ENCODE measurements at places on chromosomes 1 and 21.

GRCh38 chr21:43783098-43783700, 6.2 kb upstream of the RRP1 start:
- DNase-seq, result no peak

- DNase-seq, result no peak
These were observed 9.1 kb downstream of the CDKN2C start for GRCh38 chr1:50978852-50979781.

GRCh38 chr1:226095286-226095685, 32.8 kb downstream of the H3-3A start:
- no peak for DNase-seq

GRCh38 chr1:169124459-169124858, 18.0 kb downstream of the ATP1B1 start:
- DNase-seq, result no peak

DNA sequence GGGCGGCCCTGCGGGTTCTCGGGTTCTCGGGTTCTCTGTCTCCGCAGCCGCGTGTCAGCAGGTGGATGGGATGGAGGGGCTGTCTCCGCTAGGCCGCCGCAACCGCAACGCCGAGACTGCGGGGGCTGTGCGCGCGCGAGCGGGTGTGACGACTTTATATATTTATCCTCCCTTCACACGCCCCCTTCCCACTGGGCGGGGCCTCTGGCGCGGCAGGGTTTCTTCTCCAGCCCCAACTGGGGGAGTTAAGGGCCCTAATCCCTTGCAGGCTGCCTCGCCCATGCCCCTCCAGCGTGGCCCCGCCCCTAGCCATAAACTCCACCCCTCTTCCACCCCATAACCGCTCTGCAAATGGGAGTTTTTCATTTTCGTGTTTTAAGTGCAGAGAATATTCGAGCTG, 3.4 kb downstream of the IGSF21 start:
- DNase-seq, result no peak

GRCh38 chr1:27257155-27257554, 22.7 kb downstream of the WDTC1 start:
- DNase-seq, result no peak

DNA sequence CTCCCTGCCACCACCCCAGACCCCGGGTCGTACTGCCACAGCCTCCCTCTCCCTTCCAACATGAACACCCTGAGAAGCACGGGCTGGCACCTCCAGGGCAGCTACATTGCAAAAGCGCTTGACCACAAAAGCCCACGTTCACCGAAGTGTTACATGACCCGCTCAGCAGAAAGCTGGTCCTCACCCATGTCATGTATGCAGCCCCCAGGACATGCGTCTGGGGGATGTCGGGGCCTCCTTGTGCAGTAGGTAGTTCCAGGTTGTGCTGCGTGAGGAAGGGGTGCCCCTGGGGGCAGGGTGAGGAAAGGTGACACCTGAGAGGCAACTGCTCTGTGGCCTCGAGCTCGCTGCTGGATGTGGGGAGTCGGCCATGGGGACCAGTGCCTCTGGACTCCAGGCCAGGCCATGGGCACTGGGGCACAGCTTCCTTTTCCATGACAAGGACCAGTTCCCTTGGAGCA, 102.0 kb upstream of the C1orf174 start:
- DNase-seq, result no peak

GRCh38 chr1:178093951-178094738, at the start of gene RASAL2:
RASAL2 (plus strand) TSS chr1:178094104; CDS start chr1:178094493, 389 bp downstream.
- DNase-seq, result no peak

- no peak for DNase-seq
These were observed 24.1 kb upstream of the ARHGEF11 start for GRCh38 chr1:157069601-157070000.

- DNase-seq, result no peak
These were observed 2.1 kb downstream of the GNAT2 start for GRCh38 chr1:109617291-109617801.

DNA sequence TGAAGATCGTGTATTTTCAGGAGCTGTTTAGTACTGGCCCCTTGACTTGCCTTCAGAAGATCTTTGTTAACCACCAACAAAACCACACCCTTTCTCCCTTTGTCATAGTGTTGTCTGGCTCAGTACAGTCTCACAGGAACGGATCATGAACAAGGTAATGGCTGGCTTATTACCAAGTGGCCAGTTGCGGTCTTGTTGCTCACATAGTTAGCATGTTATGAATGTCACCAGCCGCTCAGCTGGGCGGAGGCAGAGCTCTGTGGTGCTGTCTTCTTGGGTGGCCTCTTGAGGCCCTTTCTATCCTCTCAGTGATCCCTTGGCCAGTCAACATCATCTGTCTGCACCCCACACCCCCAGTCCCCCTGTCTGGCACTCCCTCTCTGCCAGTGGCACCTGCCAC, 21.4 kb downstream of the CNIH3 start:
- no peak for DNase-seq

DNA sequence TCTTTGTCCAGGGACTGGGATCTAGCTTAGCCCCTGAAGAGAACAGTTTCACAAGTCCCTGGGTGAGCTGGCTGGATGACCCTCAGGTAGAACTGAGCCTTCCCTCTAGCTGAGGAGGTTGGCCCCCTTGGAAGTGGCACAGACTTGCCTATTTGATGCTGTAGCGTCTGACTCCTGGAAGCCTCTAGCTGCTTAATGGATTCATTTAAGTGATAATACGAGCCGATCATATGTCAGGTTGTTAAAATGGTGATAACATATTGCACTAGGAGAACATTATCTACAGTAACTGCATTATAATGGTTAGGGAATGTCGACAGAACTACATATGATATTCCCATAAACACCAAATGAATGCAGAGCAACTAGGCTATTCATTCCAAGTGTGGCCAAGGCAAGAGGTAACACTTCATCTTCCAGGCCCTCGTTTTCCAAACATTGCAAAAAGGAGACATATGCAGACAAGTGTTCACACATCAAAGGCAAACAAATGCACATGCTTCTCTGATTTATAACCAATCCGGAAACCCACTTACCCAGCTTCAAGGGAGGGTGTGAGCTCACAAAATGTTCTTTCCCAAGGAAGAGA, 340.1 kb upstream of the PLXNA2 start:
- no peak for DNase-seq

- DNase-seq, result no peak
These were observed 73.3 kb upstream of the PDE4B start for GRCh38 chr1:65719391-65719790.

GRCh38 chr1:119636491-119637089, 11.5 kb downstream of the ZNF697 start:
- DNase-seq, result no peak

- DNase-seq, result no peak
These were observed 7.6 kb downstream of the CAPN9 start for GRCh38 chr1:230754796-230755195.

DNA sequence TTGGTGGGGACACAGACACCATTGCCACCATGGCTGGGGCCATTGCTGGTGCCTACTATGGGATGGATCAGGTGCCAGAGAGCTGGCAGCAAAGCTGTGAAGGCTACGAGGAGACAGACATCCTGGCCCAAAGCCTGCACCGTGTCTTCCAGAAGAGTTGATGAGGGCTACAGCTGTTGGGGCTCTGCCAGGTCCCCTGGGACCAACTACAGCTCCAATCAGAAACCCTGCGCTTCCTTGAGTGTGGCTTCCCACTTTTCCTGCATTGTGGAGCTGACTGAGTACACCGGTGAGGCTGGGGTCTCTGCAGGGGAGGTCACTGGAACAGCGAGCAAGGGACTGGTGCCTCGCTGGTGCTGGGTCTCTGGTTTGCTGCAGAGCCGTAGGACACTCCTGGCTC, 4.5 kb downstream of the ADPRS start:
- no peak for DNase-seq

GRCh38 chr1:156895455-156895812, 1.9 kb downstream of the PEAR1 start:
- no peak for DNase-seq

DNA sequence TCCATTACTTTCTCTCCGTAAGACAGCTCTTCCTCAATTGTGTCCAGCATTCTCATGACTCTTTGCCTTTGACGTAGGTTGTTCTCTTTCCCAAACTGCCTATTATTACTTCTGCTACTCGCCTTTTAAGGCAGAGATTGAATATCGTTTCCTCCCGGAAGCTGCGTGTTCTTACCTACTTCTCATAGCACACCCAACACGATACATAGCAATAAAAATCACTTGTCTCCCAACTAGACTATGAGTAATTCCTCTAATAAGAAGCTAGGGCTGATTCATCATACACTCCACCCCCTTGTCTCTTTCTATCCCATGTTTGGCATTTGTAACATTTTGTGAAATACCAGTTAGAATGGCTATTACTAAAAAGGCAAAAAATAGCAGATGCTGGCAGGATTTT, 55.8 kb upstream of the SGIP1 start:
- DNase-seq, result no peak

DNA sequence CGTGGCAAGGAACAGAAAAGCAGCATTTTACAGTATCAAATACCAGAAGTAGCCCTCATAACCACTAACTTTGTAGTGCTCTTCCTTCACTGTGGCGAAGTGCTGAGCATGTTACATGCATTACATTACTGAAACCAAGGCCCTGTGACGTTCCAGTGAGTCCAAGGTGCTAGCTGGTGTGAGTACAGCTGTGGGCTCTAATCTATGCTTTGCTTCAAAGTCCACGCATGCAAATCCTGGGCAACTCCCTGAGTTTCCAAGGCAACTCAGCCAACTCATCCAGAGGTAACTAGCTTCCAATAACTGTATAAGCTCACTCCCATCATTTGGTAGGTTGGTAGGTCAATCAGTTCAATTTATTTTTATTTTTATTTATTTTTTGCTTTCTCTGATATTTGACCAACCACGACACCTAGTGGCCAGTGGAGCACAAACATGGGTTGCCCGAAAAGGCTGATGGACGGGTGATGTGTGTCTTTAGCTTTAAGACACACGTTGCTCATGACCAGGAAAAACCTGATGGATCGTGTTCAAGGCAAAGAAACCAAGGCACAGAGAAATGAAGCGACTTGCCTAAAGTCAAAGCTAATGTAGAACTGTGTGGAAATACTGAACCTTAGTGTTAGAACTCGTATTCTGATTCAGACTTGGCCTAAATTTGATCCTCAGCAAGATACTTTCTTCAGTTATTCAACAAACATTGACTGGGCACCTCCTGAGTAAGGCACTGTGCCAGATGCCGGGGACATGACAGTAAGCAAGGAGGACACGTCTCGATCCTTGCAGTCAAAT, 73.0 kb downstream of the GNG12 start:
- DNase-seq, result peak; percentile 10

DNA sequence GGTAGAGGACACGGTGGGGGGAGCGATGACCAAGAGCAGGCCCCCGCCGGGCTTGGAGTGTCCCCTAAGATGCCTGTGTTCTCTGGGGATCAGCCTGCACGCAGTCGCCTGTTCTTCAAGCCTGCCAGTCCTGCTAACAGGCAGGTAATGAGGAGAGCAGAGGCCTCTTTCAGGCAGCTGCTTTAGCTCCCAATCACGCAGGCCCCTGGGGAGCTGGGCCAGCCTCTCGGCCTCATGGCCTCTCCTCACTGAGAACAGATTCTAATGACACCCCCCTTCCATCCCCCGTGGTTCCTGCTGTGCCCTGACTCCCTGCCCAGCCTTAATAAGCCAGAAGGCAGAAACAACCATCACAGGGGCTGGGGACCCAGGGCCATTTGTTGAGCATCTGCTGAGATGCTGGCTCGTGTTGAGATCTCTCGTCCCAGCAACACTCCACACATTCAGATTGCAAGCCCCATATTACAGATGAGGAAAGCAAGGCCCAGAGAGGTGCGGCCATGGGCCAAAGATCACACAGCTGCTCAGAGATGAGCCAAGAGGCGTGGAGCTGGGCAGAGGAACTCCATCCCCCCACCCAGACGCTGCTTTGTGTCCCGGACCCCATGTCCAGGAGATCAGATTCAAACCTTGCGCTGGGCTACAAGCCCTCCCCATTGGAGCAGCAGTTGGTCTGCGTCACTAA, 71.6 kb upstream of the CASZ1 start:
- no peak for DNase-seq

DNA sequence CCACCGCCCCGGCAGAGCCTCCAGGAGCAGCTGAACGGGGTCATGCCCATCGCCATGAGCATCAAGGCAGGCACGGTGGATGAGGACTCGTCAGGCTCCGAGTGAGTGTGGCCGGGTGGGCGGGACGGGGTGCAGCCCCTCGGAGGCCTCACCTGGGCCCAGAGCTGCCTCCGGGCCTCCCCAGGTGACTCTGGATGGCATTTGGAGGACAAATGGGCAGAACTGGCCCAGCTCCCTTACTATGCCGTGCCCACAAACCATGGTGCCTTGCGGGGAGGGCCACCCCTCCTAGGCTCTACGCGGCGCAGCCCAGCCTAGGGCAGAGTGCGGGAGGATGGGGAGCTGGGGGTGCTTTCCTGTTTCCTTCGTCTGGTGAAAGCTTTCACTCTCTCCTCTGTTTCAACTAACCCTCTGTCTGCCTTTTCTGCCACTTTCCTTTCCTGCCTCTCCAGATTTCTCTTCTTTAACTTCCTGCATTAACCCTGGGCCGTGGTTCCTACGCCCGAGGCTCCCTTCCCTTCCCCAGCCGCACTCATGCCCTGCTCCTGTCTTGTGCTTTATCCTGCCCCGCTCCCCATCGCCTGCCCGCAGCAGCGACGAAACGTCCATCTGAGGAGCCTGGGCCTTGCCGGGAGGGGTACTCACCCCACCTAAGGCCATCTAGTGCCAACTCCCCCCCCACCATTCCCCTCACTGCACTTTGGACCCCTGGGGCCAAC, 9.2 kb downstream of the PSRC1 start:
- DNase-seq, result no peak

- no peak for DNase-seq
These were observed 19.1 kb downstream of the GALNT2 start for GRCh38 chr1:230086151-230086550.

DNA sequence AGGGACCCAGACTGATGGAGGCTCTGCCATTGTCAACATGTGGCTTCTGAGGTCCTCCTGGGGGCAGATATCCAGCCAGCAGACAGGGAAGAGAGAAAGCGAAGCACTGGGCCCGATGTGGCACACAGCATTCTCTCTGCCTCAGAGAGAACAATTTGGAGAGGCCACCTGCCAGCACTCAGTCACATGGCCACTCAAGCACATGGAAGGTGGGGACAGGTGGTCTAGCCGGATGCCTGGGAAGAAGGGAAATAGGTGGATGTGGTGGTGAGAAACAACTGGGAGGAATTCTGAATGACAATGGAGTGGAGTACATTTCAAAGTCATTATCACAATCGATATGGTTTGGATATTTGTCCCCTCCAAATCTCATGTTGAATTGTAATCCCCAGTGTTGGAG, 109.0 kb downstream of the UBE2U start:
- no peak for DNase-seq
